ENCODE measurements at places on chromosomes 5 and 9.
A peak's percentile ranks its signal among the peaks of the same experiment; 100 is the strongest.

DNA sequence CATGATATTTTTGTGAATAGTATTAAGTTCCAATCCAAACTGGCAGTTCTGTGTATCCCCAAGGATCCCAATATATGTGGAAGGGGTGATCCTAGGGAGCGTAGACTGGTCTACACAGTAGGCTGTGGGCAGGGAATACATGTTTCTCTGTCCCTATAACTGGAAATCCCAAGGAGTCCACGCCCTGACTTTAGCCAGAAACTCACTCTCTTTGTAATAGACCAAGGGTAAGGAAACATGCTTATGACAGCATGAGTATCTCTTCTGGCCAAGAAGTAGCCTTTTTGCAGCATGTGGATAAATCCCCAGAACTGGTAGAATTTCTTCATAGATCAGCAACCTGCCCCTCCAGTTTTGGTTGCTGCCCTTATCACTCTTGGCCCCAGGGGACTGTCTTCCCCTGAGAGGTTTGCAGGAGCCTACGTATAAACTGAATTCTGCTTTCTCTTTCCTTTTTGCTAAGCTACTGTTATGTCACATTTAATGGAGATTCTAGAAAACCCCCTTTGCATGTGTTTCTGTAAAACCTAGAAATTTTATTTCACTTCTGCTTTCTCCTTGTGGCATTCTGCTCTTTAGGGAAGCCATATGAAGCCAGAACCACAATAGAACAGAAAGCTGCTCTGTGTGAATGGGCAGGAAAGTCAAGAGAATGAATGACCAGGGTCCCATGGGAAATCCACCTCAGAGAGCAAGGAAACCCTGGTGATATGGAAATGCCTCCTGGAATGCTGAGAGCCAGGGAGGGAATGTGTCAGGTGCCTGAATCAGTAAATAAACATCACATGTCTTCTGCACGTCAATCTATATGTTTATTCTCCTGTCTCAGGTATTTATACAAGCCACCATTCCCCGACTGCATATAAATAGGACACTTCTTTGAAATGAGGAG is 3.5 kb downstream of the IFNA2 start:
- DNase-seq, result peak; percentile 91
- H3K4me1 ChIP-seq, result peaks cover 25% of the 10 kb centered on the region
- peaks cover 24% of the 10 kb centered on the region for H3K27me3 ChIP-seq
- no peaks in the 10 kb centered on the region for H3K36me3 ChIP-seq

GRCh38 chr5:16713386-16713928 is 96.7 kb upstream of the RETREG1 start:
- no peak for DNase-seq
- H3K36me3 ChIP-seq, result no peaks in the 10 kb centered on the region
- H3K4me3 ChIP-seq, result no peak overlapping the region
- H3K4me1 ChIP-seq, result no peaks in the 10 kb centered on the region

GRCh38 chr9:69898714-69899209 is 78.1 kb downstream of the CFAP95 start:
- no peaks in the 10 kb centered on the region for H3K27me3 ChIP-seq
- no peak overlapping the region for H3K27ac ChIP-seq
- H3K36me3 ChIP-seq, result no peaks in the 10 kb centered on the region

DNA sequence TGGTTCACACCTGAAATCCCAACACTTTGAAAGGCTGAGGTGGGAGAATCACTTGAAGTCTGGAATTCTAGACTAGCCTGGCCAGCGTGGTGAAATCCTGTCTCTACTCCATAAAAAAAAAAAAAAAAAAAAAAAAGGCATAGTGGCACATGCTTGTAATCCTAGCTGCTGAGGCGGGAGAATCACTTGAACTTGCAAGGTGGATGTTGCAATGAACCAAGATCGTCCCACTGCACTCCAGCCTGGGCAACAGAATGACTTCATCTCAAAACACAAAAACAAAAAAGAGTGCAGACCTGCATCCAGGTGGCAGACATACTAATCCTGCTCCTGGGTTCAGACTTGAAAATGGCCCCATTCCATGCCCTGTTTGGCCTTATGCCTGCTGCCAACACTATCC is 21.8 kb upstream of the ADAMTS19 start:
- no peak overlapping the region for H3K27ac ChIP-seq
- no peaks in the 10 kb centered on the region for H3K36me3 ChIP-seq
- DNase-seq, result no peak
- no peaks in the 10 kb centered on the region for H3K27me3 ChIP-seq
- no peak overlapping the region for H3K4me3 ChIP-seq
- no peaks in the 10 kb centered on the region for H3K4me1 ChIP-seq

DNA sequence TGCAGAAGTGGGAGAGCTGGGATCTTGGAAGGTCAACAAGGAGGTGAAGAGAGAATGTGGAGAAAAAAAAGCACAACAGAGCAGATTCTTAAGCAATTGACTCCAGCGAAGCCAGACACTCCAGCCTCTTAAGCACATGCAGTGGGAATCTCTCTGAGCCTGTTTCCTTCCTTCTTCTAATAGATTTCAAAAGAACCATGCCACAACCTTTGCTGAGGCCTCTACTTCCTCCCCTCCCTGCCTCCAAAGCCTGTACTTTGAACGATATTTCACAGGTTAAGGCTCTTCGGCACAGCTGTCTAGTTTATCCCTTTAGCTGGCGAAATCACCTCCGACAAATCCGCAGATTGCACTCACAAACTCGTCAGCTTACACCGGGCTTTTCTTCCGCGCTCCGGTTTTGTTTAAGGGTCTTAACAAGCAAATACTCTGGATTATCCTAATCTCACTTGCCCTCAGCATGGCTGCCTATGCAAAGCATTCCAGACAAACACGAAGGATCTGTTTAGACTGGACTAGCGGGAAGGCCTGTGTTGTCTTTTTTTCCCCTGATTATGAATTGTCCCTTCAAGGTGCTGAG is 211.6 kb upstream of the PANK3 start:
- DNase-seq, result no peak
- no peaks in the 10 kb centered on the region for H3K36me3 ChIP-seq
- no peak overlapping the region for H3K27ac ChIP-seq
- no peaks in the 10 kb centered on the region for H3K4me1 ChIP-seq
- H3K27me3 ChIP-seq, result no peaks in the 10 kb centered on the region

DNA sequence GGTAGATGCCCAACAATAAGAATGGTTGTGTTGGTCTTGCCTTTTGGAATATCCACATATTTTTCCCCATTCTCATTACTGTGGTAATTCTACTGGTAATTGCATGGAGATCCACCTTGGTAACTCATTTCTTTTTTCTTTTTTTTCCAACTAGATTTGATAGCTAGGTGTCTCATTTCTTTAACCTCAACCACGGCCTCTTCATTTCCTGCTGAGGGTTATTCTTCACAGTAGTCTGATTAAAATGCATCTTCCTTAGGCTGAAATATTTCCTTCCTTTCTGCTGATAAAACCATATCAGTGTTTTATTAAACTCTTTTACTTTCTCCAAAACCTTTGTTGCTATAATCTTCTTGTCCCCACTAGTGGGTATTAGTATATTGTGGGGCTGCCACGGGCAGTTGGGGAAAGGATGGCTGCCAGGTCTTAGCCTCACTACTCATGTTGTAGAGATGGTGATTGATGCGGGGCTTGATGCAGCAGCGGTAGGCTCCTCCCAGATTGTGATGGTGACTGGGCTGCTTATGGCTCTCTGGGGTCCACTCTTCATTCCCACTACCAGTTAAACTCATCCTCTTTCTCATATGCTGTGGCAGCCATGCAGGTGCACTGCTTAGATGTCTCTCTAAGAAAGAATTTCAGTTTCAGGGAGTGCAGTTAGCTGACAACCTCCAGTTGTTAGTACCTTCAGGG is 35.9 kb downstream of the KIF2A start:
- no peaks in the 10 kb centered on the region for H3K36me3 ChIP-seq
- H3K27ac ChIP-seq, result peak overlapping the region; percentile 10
- H3K27me3 ChIP-seq, result no peaks in the 10 kb centered on the region
- no peak overlapping the region for H3K4me3 ChIP-seq
- H3K4me1 ChIP-seq, result peaks cover 16% of the 10 kb centered on the region
- DNase-seq, result no peak

DNA sequence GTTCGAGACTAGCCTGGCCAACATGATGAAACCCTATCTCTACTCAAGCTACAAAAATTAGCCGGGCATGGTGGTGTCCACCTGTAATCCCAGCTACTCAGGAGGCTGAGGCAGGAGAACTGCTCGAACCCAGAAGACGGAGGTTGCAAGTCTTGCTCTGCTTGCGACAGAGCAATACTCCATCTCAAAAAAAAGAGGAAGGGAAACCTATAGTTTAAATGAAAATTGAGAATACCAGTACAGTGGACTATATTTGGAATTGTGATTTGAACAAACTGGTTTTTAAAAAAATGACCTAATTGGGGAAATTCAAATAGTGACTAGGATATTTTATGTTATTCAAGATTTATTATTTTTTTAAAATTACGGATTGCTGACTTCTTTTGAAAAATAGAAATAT is 33.2 kb downstream of the DIAPH1 start:
- DNase-seq, result no peak
- no peaks in the 10 kb centered on the region for H3K27me3 ChIP-seq
- H3K4me3 ChIP-seq, result no peak overlapping the region
- H3K36me3 ChIP-seq, result peaks cover 19% of the 10 kb centered on the region
- H3K4me1 ChIP-seq, result no peaks in the 10 kb centered on the region

DNA sequence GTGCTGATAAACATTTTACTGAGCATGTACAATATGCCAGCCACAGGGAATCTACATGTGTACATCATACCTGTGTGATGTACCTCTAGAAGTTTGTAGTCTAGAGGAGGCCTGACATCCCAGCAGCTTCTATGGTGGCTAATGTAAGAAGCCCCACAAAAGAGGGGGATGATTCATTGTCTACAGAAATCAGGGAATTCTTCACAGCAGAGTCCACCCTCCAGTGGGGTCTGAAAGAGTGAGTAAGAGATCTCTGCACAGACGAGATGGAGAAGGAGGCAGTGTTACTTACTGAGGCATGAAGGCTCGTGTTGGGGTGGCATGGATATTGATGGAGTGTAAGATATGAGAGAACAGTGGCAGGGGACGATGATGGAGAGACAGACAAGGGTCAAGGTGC is 103.0 kb downstream of the NTRK2 start:
- H3K36me3 ChIP-seq, result no peaks in the 10 kb centered on the region
- DNase-seq, result no peak
- H3K27ac ChIP-seq, result no peak overlapping the region
- H3K4me1 ChIP-seq, result no peaks in the 10 kb centered on the region
- H3K4me3 ChIP-seq, result no peak overlapping the region

DNA sequence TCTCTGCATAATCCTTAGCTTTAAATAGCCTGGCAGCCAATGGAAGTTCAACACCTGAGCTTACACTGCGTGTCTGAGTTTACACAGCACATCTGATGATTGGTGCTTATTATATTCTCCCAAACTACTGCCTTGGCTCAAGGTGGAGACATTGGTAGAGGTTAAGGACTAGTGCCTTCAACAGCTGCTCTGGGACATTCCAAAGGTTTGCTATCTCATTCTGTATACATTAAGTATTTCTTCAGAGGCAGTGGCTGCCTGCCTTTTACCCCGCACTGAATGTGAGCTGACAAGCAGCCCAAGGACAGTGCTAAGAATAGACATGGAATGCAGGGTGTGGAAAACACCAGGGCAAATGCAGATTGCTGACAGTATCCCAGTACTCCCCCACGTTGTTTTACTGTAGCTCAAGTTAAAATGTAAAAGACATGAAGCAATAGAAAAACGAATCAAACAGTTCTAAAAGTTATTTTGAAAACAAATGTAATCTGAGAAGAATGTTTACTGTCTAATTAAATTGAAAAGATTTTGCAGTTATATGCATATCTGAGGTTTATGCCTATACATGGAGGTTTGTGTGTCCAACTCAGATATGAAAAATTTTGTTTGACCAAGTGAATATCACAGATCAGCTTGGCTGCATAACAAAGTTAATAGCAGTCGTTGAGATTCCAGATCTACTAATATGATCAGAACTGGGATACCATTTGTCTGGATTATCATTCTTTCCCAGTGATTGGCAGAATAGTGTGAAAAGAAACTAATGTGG is 1.8 kb downstream of the HSPB3 start:
- no peak overlapping the region for H3K27ac ChIP-seq
- no peak overlapping the region for H3K4me3 ChIP-seq
- no peaks in the 10 kb centered on the region for H3K4me1 ChIP-seq
- no peak for DNase-seq

DNA sequence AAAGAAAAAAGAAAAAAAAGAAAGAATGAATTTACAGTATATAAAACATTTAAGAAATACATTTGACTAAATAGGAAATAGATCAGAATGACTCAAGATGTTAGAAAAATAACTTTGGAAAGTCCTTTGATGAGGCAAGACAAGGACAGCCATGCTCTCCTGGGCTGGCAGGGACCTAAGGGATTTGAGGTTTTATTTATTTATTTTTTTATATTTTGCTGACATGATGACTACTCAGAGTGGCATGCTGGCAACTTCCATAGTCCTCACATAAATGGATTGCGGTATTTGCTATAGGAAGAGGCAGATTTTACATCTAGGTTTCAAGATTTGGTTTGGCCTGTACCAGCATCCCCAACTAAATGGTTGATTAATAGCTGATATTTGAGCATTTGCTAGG is 17.7 kb downstream of the SLC28A3 start:
- no peaks in the 10 kb centered on the region for H3K27me3 ChIP-seq
- H3K27ac ChIP-seq, result no peak overlapping the region
- no peak for DNase-seq
- H3K4me3 ChIP-seq, result no peak overlapping the region
- no peaks in the 10 kb centered on the region for H3K36me3 ChIP-seq
- H3K4me1 ChIP-seq, result no peaks in the 10 kb centered on the region

DNA sequence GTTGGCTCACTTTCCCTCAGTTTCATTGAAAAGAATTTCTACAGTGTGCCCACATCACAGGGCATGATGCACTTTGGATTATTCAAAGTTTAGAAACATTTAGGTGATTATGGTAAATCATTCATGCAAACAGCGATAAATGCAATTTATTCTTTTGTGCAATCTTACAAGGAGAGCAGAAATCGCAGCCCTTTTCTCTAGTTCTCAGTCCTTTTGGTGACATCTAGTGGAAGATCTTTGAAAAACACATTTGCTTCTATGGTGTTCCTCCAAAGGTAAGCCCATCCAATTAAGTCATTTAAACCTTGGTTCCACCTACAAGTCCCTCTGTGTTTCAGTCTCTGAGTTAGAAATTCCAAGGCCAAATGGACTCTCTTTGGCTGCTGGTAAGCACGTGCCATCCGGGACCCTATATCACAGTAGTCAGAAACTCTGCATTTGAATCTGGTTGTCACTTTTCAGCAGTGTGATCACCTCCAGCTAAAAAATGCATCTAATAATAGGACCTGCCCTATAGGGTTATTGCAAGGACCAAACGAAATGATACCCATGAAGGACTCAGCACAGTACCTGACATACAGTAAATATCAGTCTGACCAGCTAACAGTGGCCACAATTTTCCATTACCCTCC is 66.4 kb downstream of the MACROH2A1 start:
- DNase-seq, result peak; percentile 25
- no peak overlapping the region for H3K27ac ChIP-seq
- no peak overlapping the region for H3K4me3 ChIP-seq
- H3K36me3 ChIP-seq, result peaks cover 39% of the 10 kb centered on the region
- no peaks in the 10 kb centered on the region for H3K4me1 ChIP-seq

DNA sequence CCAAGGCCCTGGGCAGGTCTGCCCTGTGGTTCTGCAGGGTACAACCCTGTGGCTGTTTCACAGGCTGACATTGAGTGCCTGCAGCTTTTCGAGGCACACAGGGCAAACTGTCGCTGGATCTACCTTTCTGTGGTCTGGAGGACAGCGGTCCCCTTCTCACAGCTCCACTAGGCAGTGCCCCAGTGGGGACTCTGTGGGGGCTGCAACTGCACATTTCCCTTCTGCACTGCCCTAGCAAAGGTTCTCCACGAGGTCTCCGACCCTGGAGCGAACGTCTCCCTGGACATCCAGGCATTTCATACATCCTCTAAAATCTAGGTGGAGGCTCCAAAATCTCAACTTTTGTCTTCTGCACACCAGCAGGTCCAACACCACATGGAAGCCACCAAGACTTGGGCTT is 1645.2 kb upstream of the CDH6 start:
- no peak for DNase-seq
- no peaks in the 10 kb centered on the region for H3K36me3 ChIP-seq
- no peak overlapping the region for H3K4me3 ChIP-seq
- no peak overlapping the region for H3K27ac ChIP-seq
